ENCODE measurements at places on chromosomes 5 and 9.

DNA sequence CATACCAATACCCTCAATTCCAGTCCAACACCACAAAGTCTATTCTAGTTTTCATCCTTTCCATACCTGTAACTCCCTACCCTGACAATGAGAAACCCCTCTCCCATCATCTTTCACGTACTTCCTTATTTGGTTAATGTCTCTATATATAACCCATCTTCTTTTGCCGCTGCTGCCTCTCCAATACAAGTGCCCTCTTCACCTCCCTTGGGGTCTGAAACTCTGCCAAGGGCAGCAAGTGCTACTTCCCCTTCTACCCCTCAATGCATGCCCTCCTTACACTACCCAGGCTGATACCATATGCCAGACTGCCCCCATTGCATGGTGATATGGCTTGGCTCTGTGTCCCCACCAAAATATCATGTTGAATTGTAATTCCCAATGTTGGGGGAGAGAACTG is 24.4 kb upstream of the SMIM15 start:
- DNase-seq: no peak

DNA sequence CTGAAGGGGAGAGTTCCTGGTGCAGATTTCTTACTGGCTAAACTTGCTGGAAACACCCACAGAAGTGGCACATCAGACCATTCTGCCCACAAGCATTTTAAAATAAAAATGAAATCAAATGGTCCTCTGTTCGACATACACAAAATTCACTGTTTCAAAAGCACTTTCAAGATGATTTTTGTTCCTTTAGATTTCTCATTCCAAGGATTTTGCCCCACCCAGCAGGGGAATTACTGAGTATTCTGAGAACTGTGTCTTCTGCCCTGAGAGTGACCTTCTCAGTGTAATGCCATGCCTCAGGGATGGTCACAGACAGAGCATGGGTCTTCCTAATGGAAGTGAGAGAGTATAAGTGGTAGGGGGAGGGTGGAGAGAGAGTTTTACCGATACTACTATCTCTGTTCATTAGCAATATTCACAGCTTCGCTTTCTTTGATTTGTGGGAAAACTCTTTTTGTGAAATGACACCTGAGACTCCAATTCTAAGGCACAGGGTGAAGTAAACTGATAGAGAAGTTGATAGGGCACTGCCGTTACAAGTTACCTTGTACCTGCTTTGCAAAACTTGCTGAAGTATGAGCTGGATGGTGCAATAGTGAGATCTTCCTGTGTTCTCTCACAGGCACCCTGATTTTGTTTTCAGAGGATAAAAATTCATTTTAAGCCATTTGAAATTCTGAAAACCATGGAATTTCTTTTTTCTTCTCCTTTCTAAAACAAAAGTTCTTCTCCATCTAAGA is 95.8 kb upstream of the CD180 start:
- DNase-seq: no peak

GRCh38 chr9:87324613-87325194 is 173.0 kb upstream of the DAPK1 start:
- DNase-seq: no peak

GRCh38 chr9:123784518-123784917 is 145.4 kb downstream of the DENND1A start:
- no peak for DNase-seq

DNA sequence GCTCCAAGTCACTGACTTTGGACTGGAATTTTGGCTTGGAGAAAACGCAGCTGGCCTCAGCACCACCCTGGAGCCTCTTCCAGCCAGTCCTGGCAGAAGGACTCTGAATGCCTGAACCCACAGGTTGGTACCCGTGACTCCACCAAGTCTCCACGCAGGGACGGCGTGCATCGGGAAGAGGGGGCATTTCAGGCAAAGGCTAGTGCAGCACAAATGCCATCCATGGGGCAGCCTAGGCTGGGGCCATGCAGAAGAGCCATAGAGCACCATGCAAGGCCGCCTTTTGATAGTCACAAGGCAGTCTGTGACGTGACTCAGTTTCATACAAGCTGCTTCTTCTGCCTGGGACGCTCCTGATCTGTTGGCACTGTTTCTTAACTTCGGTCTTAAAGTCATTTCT is 28.0 kb downstream of the GDNF start:
- DNase-seq: no peak

DNA sequence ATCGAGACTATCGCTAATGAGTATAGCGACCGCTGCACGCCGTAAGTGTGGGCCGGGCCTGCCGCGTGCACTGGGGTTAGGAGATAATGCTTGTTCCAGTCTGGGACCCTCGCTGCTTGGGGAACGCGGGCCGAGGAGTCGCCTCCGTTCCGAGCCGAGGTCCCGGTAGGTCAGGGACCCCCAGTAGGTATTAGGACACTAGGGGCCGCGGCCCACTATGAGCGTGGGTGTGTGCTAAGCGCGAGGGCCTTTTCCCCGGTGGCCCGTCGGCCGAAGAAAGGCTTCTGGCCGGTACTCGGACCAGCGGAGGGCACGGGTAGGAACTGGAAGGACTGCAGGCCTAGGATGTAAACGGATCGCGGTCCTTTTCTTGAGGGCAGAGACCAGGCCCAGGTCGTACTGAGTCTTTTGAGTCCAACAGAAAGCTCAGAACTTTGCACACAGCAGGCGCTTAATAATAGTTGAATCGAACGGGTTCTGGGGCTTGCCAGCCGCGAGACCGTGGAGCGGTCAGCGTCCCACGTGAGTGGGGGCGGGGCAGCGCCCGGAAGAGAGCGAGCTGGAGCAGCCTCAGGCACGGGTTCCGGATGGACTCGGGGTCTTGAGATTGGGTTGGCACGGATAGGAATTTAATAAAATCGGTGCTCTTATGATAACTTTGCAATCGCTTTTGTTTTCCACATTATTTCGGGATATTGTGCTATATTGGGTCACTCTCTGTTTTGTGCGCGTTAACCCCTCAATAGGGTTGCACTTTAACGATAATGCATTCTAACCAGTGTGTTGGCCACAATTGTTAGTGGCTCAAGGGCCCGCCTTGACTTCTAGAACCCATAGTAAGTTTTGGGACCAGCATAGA is 733 bp downstream of the HSPA4 start:
- DNase-seq: peak; percentile 46

DNA sequence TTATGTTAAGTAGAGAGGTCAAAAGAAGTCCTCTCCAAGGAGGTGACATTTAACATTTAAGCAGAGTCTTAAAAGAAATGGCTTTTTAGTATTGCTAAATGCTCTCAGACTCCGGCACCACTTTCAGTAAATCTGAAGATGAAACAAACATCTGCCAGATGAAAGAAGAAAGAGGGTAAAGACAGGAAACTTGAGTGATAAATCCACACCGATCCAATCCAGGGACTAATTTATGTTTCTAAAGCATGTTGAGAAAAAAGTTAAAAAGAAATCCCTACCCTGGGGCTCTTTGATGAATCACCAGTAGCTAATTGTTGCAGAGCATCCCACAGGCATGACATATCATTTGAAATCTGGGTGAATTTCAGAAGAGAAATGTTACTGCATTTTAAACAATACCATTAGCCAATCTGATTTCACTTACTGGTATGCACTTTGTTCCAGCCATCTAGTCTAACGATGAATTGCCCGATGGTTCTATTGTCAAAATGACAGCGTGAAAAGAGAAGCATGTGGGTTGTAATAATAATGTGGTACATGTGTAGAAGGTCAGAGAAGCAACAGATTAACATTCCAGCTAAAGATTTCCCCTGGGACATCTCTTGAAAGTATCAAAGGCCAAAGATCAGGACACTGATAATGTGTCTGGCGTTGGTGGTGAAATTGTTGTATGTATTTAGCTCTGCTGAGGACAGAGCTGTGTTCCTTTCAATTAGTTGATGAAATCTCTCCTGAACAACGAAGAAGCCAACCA is 485.7 kb downstream of the CSNK1G3 start:
- no peak for DNase-seq

DNA sequence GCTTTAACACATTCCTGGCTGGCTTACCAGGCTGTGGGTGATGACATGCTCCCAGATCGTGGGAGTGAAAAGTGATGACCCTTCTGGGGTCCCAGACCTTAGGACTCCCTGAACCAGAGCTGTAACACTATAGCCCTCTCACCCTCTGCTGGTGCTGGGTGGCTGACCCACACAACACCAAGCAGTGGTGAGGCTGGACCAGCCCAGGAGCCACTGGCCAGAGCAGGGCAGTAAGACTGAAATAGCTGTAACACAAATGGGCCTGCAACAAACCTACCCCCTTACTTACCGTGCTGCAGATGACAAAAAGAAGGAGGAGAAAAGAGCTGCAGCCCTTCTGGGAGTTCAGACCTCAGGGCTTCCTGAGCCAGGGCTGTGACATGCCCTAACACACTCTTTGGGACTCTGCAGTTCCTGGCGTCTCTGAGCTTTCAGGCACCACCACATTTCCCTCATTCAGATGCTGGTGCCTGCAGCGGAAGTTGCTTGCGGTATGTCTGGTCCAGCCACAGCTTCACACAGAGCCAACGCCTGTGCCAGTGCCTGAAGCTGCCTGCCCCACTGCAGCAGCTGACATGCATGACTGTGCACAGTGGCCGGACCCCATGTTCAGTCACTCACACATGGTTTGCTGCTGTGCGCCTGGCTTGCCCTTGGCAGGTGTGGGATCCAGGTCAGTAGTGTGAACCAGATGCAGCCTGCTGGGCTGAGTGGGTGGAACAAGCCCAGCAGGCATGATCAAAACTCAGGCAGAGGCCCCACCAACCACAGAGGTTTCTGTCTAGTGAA is 1247.4 kb downstream of the EFNA5 start:
- no peak for DNase-seq

DNA sequence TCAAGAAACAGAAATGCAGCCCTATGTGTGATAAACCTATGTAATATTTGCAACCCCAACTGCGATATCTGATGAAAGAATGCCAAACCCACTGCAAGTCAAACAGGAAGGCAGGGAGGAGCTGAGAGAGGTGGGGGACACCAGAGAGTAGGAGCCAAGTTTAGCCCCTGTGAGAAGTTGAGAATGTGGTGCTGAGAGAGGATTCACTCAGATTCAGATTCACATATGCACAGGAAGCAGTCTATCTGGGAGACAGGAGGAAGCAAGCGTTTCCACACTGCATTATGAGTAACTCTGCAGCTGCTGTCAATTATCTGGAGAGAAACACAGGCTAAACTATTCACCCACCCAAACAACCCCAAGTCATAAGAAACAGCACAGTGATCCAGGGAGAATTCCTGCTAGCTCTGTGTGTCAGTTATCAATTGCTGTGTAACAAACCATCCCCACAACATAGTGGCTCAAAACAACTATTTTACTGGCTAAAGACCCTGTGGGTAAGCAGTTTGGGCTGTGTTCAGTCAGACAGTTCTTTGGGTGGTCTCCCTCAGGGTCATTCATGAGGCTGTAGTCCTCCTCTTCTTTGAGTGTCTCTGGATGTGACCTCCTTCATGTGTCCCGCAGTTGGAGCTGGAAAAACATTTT is 161.9 kb upstream of the RAI14 start:
- DNase-seq: no peak

GRCh38 chr9:78028926-78029325 is 2.7 kb downstream of the GNAQ start:
- no peak for DNase-seq

DNA sequence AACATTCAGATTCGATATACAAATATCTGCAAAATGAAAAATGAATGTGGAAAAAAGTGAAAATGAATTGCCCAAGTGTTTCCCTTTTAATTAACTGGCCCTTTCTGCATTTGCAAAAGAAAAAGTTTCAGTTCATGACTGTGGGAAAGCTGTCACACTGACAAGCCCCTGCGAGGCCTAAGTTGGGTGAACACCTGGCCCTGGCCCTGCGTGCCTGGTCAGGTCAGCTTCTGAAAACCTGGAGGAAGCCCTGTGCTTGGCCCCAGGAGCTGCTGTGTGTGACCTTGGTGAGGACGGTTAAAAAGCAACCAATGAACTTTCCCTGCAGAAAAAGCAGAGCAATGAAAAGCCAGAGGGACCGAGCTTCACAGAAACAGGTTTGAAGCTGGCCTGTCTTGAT is 41.0 kb upstream of the SHC3 start:
- no peak for DNase-seq

GRCh38 chr5:78387468-78388153 is 27.2 kb downstream of the SCAMP1 start:
- no peak for DNase-seq

DNA sequence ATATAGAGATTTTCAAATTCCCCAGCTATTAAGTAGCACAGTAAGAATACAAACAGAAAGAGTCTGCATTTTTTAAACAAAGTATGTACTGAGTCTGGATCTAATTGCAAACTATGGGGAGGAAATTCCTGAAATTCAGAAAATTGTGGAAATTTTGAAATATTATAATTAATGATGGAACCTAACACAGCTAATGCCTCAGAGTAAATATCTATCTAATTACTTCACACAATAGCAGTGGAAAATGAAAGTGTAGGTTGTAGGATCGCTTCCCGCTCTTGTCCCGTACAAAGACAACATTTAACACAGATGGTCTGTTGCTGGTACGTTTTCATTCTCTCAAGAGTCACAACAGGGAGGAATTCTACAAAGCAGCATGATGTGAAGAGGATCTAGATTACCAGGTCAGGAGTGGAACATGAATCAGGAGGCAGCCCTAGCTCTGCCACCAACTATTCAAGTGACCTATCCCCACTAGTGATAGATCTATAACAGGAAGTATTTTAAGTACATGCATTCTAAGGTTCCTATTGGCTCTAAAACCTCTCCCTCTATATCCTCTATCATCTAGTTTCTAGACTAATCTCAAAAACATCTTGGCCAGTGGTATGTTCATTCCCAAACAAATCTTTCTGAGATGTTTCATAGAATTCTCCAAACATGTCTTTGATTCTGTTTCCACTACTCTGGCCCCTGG is 58.9 kb upstream of the GRAMD2B start:
- DNase-seq: no peak

- no peak for DNase-seq
Observed at GRCh38 chr5:43208658-43209057, 16.6 kb downstream of the NIM1K start.

- no peak for DNase-seq
Observed at GRCh38 chr9:112380825-112381221, 915 bp downstream of the HSDL2 start.

DNA sequence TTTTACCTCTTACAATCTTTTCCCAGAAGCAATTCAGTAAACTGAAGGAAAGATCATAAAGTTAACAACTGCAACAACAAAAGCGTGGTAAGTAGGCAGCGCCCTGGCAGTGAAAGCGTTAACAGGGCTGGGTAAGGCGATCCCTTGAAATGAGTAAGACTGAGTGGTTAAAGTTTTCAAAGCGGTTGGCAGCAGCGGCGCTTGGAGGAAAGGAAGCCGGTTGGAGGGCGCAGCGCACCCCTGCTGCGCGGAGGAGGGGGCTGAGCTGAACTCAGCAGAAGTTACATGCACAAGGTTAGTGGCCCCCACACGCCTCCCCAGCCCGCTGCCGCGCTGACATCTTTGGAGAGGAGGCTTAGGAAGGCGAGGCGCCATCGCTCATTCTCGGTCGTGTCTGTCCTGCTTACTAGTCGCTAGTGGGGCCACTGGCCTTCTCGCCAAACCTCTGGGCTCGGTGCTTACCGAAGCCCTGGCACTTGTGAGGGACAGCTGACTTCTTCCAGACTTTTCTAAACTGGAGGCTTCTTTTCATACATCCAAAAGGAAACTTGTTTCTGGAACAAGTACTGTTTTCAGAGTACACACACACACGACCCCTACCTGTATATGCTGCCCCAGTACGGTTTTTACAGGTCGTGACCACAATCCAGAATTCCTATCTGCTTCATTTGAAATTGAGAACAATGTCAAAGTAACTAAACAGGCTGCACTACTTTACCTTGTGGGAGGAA is at the start of gene SH3RF2:
TSS of gene SH3RF2 (plus strand) at position 178 of the 731 bp plus-strand sequence. CDS start 1,351 bp downstream, outside the sequence.
- no peak for DNase-seq

Measured in CD4-positive, alpha-beta T cell treated with Interleukin-6 for 4 hours (primary cell).